ENCODE measurements at places on chromosomes 3 and 15.

- no peak for DNase-seq
Measured at GRCh38 chr3:37988931-37989525, 1.6 kb upstream of the VILL start.

GRCh38 chr3:48434591-48435222, 4.8 kb upstream of the PLXNB1 start:
- peak; percentile 62 for DNase-seq

GRCh38 chr3:119400466-119400865, 62.9 kb downstream of the TMEM39A start:
- no peak for DNase-seq

GRCh38 chr15:28024889-28025250, 74.2 kb downstream of the OCA2 start:
- no peak for DNase-seq

DNA sequence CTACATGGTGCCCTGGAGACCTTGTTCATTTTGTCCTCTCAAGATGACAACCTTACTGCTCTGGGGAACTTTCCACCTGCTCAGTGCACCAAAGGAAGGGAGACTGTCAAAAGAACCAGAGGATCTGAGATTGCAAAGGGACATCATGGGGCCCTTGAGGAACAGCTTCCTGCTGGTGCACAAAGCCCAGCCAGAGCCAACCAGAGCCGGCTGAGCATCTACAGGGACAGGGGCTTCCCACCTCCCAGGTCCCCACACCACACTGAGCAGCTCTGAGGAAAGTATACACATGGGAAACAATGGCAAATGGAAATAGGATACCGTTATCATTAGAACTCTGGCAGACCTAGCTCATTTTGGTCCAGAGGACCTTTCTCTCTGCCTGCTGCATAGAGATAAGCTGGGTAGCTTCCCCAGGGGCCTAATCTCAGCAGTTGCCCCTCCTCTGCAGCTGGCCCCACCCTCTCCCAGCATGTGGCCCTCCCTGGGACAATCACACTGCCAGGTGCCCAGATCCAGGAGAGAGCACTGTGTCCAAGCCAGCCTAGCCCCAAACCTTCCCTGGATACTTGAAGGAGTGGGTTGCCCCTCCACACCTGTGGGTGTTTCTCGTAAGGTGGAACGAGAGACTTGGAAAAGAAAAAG, 123.4 kb upstream of the PRR20G start:
- DNase-seq, result peak; percentile 36

DNA sequence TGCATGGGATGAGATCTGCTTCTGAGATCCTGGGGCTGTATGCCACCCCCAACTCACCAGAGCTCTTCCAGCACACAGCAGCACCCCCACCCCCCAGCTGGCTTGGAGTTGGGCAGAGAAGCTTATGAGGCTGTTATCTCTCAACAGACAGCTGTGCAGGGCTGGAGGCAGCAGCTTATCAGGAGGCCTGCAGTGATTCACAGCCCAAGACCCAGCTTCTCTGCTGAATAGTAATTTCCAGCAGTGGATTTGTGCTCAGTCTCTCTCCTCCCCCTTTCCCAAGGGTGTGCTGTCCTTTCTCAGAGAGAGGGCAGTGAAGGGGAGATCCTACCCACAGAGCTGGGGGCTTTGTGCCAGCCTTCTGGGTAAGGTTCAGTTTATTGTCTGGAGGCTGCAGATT, 2.1 kb downstream of the RPP25 start:
- no peak for DNase-seq

GRCh38 chr15:73633111-73633990, at the start of gene NPTN:
TSS of gene NPTN (minus strand) at chr15:73633389. CDS start at chr15:73633215, 174 bp downstream.
- DNase-seq, result peak; percentile 100

Data from activated effector memory CD4-positive, alpha-beta T cell treated with anti-CD3 and anti-CD28 coated beads, Interleukin-2, amount 50 U/mL, for 16 hours (primary cell).